ENCODE measurements at places on chromosomes 7 and 10. TPM values are rescaled to one million over a fixed set of nuclear protein-coding genes. Genes with fewer than 3 reads are reported as not detected.

CPA4 gene
- polyA plus RNA-seq, result 0.67 TPM

PNLIPRP2 gene
- polyA plus RNA-seq, result 2,287 TPM

CNTNAP2 gene
- polyA plus RNA-seq, result under 0.01 TPM

KCNMA1 gene
- polyA plus RNA-seq, result 3.8 TPM

SEMA4G gene
- polyA plus RNA-seq, result 1.6 TPM

All from adipose tissue (tissue), 3 donors.